ENCODE measurements at places on chromosomes 13 and 19.

DNA sequence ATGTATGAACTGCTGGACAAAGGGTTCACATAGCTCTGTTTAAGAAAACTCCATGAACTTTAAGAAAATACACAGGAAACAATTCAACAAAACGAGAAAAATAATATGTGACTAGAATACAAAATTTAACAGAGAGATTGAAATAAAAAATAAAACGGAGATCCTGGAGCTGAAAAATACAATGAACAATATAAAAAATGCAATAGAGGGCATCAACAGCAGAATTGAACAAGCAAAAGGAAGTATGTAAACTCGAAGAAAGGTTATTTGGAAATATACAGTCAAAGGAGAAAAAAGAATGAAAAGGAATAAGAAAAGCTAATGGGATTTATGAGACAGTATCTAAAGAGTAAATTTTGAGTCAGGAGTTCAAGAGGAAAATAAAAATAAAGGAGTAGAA is 163.0 kb upstream of the DACH1 start:
- no peak for DNase-seq

DNA sequence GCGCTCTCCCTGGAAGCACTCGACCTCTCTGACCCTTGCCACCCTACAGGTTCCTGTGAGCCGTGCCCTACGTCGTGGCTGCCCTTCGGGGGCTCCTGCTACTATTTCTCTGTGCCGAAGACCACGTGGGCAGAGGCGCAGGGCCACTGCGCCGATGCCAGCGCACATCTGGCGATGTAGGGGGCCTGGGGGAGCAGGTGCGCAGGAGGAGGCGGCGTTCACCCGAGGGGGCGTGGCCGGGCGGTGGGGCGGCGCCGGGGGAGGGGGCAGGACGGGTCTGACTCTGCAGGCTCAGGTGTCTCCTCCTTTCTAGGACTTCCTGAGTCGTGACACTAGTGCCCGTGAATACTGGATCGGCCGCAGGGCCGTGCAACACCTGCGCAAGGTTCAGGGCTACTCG is 26.4 kb downstream of the CLEC4M start:
- DNase-seq, result no peak

- peak; percentile 79 for DNase-seq
Measured at GRCh38 chr19:44746946-44747738, 1.4 kb upstream of the BCL3 start.

DNA sequence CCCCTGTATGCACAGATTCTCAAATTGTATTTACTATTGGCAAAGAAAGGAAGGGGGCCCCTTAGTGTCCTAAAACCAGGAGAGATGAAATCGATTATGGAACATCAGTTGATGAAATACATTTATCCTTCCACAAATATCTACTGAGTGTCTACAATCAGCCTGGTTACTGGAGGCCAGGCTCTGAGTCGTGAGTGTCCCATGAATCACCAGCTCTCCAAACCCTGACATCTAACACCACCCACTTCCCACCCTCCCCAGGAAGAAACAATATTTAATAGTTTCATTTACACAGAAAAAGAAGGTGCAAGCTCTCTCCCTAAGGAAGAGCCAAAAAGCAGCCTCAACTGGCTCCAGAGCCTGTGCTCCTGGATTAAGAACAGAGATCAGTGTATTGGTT is 25.2 kb downstream of the KCTD15 start:
- no peak for DNase-seq

GRCh38 chr13:30153545-30154426 is 153.6 kb downstream of the KATNAL1 start:
- DNase-seq, result no peak

- no peak for DNase-seq
Measured at GRCh38 chr13:80203496-80203895, 137.4 kb downstream of the SPRY2 start.

- no peak for DNase-seq
Measured at GRCh38 chr19:5177745-5178450, 162.7 kb downstream of the PTPRS start.

GRCh38 chr19:48648134-48648533 is 2.1 kb upstream of the CA11 start:
- no peak for DNase-seq

- no peak for DNase-seq
Measured at GRCh38 chr19:43527860-43528622, 1.0 kb upstream of the ETHE1 start.

GRCh38 chr19:19732579-19733501 is at the start of gene ZNF14:
Gene ZNF14, minus strand, starts transcription at chr19:19733112. Its CDS starts 154 bp downstream, at chr19:19732958.
- DNase-seq, result peak; percentile 87

DNA sequence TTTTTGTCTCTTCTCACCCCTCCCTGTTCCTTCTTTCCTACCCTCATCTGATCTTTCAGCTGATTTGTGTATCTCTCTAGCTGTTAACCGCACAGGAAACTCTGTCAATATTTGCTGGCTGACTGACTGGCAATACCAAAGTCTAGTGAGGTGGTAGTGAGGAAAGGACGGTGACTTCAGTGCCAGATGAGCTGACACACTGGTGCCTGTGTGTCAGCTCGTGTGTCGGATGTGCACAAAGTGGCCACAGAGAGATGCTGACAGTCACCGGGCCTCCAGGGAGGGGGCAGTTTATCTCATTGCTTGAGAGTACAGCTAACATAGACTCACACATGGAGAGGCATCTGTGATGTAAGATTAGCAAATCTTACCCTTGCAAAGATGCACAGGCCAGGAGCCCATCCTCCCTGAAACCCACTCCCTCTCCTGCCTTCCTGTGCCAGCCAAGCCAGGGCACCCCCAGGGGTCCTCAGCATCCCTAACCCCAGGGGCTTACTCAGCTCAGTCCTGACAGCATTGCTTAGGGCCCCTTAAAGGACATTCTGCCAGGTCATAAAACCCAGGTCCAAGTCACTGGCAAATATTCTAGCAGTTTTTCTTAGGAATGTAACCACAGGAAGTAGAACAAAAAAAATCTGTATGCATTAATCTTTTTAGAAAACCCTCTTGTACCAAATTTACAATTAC is 80.2 kb downstream of the SHISA2 start:
- no peak for DNase-seq

GRCh38 chr13:45623516-45624090 is 8.1 kb upstream of the ERICH6B start:
- DNase-seq, result no peak

DNA sequence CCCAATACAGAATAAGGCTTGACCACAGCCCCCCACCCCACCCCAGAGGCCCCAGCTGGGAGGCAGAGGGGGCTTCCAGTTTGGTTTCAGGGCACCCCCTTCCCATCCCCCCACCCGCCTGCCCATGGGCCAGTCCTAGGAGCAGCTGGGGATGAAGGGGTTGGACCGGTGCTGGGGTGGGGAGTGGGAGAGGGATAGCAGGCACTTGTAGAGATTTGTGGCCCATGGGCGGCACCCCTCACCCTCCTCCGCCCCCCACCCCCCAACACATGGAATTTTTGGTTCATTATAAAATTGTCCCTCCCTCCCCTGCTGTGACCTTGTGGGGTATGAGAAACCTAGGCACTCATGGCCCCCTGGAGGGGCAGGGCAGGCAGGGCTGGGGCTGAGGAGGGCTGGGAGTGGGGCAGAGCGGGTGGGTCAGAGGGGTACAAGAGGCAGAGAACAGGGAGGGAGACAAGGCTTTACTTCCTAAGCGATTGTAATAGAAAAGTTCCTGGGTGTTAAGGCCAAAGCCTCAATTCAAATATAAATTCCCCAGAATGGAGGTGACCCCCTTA is 5.3 kb upstream of the GSK3A start:
- no peak for DNase-seq

DNA sequence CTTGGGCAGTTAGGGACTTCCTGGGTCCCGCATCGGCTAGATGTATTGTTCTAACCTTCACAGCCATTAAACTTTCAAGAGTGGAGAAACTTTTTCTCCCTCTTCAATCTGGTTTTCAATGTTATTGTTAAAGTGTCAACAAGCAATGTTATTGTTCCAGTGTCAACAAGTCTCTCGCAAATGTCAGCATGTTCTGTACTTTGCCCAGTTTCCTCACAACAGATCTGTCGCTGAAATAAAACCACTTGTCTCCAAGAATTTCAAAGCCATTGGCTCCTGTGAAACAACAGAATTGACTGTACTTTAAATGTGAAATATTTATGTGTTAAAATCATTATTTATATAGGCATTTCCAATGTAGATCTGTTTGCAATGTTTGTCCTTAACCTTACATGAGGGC is 138.0 kb downstream of the ITGBL1 start:
- no peak for DNase-seq

DNA sequence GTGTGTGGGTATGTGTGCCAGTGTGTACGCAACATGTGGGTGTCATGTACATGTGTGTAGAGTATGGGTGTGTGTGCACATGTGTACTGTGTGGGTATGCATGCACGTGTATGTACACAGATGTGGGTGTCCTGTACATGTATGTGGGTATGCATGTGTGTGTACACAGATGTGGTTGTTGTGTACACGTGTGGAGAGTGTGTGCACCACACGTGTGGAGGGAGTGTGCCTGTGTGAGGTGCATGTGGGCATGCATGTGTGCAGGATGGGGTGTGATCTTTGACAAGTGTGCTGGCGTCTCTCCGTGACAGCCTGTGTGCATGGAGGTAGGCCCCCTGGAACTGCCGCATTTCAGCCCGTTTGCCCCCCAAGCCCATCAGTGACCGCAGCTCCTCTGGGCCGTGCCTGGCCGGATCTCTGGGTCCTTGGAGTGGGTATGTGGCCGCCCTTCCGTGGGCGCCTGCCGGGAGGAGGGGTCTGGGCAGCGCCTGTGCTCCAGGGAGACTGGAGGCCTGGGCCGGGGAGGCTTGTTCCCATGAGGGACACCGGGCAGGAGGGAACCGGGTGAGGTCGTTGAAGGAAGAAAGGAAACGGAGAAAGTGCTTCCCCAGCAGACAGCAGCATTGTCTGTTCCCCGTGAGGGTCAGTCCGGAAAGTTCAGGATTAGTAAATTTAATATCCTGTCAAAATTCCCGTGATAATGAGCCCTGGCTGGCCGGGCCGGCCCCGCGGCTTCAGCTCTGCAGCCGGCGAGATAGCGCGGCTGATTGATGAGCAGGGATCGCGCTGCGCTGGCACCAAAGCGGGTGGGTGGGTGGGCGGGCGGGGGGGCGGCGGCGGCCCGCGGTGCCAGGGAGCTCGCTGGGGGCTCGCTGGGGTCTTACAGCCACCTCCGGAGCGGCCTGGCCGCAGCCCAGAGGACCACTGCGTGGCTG is 91.1 kb upstream of the SOX1 start:
- no peak for DNase-seq

- DNase-seq, result no peak
Measured at GRCh38 chr19:13691569-13692435, 72.5 kb upstream of the MRI1 start.

- peak; percentile 30 for DNase-seq
Measured at GRCh38 chr19:16076958-16077611, 790 bp downstream of the TPM4 start.

GRCh38 chr19:38734426-38735256 is 9.6 kb downstream of the CAPN12 start:
- peak; percentile 74 for DNase-seq

DNA sequence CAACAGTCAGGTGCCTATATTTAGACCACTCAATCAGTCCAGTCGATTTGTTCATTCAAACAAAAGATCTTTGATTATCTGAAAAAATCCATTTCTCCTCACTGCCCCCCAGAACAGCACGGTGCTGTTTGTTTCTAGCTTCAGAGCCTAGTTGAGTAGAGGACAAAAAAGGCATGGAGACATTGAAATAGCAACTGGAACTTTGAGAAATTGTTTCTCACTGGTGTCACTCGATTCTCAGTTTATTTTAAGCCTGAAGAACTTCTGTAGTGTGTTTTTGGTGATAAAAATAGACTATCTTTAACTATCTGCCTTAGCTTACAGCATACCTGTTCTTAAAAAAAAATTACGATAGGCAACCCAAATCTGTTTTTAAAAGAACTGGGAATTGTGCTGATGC is 67.1 kb downstream of the ARHGAP35 start:
- DNase-seq, result peak; percentile 19

GRCh38 chr13:70703755-70704154 is 595.5 kb upstream of the KLHL1 start:
- DNase-seq, result no peak

DNA sequence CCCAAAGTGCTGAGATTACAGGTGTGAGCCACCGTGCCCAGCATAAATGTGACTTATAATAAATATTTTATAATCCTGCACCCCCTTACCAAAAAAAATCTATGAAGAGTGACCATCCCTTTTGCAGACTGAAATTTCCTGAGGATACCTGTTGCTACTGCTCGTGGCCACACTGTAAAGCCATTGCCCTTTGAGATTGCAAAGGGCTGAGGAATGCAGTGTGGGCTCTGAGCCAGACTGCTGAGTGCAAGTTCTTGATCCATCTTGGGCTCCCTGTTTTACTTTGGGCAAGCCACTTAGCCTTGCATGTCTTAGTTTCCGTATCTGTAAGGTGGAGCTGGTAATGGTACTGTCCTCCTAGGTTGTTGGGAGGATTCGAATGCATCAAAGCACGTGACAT is 23.4 kb downstream of the SIPA1L3 start:
- DNase-seq, result no peak

GRCh38 chr19:34380639-34381241 is 15.7 kb downstream of the GPI start:
- DNase-seq, result no peak

DNA sequence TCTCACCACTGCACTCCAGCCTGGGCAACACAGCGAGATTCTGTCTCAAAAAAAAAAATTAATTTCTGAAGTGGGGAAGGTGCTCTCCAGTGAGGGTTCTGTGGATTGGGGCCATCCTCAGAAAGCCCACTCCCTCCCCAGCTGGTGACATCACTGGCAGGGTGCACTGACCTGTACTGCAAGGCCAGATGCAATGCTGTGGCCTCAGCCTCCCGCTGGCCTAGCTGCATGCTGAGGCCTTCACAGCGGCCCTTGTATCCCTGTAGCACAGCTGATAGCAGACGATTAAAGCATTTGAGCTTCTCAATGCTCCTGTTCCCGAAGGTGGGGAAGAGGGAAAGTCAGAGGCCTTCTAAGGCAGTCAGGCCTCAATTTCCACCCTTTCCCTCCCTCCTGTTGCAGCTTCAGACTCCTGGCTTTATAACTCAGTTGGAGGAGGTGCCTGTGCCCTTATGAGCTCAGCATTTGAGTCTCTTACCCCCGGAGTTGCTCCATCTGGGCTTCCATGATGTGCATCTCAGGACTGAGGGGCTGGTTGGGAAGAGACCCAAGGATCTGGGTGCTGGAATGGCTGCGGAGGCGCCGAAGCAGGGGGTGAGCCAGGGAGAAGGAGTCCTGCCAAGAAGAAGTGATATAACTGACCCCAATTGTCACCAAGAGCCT is 5.3 kb downstream of the USHBP1 start:
- no peak for DNase-seq

DNA sequence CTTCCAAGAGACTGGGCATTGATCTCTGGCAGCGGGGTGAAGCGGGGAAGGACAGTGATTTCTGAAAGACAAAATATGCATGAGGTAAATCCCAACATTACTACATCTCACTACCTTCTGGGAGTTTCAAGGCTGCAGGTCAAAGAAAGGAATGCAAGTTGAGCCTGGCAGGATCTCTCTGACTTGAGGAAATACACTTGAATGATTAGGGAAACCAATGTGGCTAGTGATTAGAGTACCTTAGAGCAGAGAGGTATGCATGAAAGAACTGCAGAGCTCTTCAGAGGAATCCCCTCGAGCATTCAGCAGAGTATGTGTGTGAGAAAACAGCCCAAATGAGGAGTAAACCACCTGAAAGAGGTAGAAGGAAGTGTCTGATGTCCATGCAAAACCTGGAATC is 2874.1 kb upstream of the PCDH20 start:
- DNase-seq, result no peak

Measured in MM.1S (cell line).